RPMI8226 (cell line): ENCODE measurements at places on chromosomes 7 and 10.

- peak; percentile 94 for DNase-seq
Observed at GRCh38 chr7:155741805-155742204, 70.5 kb downstream of the SHH start.

DNA sequence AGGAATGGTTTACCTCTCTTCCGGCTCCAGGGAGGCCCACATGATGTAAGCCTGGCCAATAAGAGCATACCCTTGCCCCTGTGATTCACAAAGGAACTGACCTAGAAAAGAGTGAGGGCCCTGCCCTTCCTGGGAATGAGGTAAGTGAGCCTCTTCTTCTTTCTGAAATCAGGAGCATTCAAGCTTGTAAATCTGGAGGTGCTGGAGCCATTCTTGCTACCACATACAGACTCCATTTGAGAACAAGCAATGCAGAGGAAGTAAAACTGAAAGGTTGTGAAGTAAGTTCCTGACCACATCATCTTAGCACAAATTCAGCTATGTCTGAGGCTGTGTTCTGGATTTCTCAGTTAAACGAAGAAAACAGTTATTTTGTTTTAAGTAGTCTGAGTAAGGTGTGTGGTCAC lies 132.2 kb downstream of the CD36 start:
- DNase-seq = peak; percentile 11

- no peak for DNase-seq
Observed at GRCh38 chr7:55128693-55129394, 110.0 kb downstream of the EGFR start.

- DNase-seq = no peak
Observed at GRCh38 chr7:117951285-117951684, 78.0 kb upstream of the CTTNBP2 start.

DNA sequence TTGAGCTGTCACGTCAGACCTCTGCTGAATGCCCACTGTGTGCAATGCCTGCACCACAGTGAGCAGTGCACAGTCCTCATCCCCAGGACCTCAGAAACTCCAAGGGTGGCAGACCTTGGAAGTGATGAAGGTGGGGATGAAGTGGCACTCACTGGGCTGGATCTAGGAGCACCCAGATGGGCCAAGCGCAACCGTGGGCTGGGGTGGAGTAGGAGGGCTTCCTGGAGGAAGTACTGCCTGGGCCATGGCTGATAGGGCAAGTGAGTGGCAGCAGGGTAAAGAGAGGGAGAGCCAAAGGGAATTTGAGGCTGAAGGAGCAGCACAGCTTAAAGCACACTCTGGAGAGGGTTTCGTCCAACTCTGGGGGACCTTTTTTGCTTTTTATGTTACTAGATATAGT lies 52.3 kb downstream of the RBM20 start:
- no peak for DNase-seq

DNA sequence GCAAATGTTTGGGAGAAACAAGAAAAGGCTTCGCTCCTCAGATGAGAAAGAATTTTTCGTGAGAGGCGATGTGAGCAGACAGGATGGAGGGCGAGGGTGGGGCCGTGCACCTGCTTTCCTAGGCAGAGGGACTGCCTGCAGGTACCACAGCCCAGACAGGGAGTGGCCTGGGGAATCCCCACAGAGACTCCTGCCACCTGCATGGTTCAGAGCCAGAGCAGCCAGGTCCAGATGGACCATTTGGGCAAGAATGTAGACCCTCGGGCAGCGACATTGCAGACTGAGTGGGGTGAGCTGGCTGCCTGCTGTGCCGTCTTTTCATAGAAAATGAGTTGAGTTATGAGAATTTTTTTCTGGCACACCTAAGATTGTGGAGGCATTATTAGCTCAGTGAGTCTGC lies 216.8 kb downstream of the SNX10 start:
- peak; percentile 14 for DNase-seq

- no peak for DNase-seq
Observed at GRCh38 chr7:136865777-136866176, 2.7 kb upstream of the CHRM2 start.

DNA sequence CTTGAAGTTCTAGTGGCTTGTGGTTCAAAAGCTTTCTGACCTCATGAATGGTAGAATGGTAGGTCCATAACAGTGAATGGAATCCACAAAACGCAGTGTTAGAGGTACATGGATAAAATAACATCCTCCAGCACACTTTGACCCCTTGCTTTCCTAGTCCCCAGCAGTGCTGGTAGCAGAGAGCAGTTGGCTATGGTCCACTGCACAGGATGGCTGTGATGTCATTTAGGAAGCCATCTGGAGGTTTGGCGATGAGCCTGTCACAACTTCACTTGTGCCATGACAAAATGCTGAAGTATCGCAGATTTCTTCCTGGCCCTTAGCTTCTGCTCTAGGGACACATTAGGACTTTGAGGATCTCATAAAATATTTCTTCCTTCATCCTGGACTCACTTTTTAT lies 300.0 kb upstream of the FZD8 start:
- no peak for DNase-seq

DNA sequence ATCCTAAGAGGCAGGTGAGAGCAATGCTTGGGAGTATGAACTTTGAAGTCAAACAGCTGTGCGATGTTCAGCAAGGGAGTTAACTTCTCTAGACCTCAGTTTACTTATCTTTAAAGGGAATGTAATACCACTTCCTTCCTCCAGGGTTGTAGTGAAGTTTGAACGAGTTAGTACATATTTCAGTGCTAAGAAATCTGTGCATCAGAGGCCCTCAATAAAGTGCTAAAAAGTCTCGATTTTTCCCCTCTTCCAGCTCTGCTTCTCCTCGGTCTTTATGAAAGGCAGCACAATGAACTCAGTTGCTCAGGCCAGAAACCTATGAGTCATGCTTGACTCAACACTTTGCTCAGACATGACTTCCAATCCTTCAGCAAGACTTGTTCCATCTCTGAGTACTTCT lies 418.9 kb downstream of the MDFIC start:
- DNase-seq = no peak

DNA sequence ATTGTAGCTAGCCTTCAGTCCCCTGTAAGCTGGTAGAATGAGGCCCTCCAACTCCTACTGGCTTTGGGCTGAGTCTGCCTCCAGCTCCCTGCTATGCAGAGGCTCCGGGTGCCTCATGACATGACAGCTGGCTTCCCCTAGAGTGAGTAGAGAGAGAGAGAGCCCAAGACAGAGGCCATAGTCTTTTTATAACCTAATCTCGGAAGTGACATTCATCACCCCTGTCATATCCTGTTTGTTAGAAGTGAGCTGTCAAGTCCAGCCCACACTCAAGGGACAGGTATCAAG lies 53.9 kb upstream of the CTBP2 start:
- no peak for DNase-seq

DNA sequence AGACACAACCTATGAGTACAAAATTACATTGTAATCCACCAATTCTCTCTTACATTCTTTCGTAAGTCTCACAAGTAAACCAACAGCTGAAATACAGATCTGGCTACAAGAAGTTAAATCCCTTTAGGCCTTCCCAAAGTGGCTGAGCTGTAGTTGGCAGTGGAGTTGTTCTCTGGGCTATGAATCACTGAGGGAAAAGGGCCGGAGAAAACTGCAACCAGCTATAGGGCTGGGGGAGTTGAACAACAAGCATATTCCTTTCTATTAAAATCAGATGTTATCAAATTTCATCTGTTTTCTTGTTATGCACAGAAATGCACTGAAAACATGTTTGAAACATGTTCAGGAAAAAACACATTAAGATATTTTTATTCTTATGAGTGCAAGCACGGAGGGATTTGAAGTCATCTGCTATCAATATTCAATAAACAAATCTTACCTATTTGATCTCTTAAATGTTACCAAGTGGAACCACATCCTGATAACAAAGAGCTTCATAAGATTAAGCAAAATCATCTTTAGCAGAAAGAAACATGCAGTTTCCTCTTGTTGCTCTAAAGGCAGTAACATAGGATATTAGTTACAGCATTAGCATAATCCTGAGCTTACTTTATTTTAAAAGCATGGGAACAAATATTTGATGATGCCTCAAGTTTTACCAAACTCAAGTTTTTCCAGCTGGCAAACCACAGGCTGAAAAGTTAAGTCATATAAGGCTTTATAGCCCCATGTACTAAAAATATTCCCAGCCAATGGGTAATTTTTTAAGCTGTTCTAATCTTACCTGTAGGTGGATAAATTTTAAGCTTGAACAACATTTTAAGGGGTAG lies 212.7 kb downstream of the TAX1BP1 start:
- no peak for DNase-seq

DNA sequence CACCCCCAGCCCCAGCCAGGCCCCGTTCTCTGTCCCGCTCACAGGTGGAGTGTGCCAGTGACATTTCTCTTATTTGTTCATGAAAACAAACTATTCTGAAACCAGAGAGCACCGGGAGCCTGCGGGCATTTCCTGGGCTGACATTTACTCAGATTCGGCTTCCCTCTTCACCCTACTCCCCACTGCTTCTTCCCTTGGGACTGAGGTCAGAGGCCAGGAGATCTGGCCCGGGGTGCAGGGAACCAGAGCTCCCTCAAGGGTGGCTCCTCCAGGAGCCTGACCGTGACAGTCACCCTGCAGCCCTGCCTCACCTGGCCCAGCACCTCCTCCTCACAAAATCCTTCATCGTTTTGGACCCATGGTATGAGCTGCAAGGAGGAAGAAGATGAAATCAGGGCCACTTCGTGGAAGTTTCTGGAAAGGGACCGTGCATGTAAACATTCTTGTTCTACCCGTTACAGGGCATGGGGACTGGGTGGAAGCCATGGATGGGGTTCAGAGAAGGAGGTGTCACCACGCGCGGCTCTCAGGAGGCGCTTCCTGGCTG lies 12.2 kb downstream of the BHLHA15 start:
- no peak for DNase-seq

- DNase-seq = peak; percentile 84
Observed at GRCh38 chr10:69835875-69836730, 34.4 kb downstream of the COL13A1 start.

- DNase-seq = no peak
Observed at GRCh38 chr7:46725838-46726237, 804.8 kb upstream of the IGFBP3 start.

DNA sequence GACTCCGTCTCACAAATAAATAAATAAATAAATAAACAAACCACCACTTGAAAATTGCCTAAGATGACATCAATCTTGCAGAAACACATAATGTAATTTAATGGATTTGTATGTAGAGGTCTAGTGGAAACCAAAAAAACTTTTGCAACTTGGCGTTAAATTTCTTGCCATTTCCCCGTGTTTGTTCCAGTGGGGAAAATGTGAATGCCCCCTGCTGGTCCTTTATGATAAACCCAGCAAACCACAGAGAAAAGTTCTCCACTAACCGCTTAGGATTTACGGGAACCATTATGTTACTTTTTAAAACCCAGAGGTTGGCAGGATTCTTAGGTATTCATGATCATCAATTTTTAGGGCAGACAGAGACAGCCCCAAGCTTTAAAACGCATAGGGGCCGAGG lies 32.5 kb downstream of the LAMB4 start:
- DNase-seq = peak; percentile 44

GRCh38 chr10:89535171-89536012 lies at the start of gene SLC16A12:
TSS of gene SLC16A12 (minus strand) at chr10:89535594. CDS start at chr10:89462578, 73,016 bp downstream.
- no peak for DNase-seq

- DNase-seq = peak; percentile 61
Observed at GRCh38 chr7:43439631-43440401, 143.1 kb upstream of the STK17A start.

DNA sequence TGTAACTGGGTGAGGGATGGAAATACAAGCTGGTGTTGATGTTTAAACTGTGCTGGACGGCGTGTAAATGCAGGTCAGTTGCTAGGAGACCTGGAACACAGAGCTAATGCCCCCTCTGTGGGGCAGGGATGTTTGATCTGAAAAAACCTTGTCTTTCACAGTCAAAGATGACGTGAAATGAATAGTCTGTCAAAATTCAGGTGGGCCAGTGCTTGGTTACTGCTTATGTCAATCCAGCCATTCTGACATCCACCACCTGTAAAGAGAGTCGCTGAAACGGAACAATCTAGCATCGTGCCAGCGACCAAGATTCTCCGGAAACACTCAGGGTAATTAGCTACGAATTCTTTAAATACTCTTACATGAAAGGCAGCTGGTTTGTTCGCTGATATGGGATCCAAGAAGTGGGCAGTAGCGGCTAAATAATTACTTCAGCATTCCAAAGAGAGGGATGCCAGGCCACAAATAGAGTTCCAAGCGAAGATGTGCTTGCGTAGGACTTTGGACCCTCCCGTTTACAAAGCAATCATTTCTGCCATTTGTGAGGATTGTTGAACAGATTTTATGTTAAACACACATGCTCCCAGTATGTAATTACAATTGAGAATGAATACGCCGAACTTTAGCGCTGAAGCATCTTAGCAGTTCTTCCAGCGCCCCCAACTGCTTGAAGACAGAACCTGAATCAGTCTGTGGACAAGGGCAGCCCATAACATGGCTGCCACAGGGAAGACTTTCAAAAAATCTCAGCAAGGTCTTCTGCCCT lies 7.3 kb upstream of the ASB4 start:
- DNase-seq = peak; percentile 67

- DNase-seq = no peak
Observed at GRCh38 chr7:98616381-98617050, 569 bp upstream of the NPTX2 start.

DNA sequence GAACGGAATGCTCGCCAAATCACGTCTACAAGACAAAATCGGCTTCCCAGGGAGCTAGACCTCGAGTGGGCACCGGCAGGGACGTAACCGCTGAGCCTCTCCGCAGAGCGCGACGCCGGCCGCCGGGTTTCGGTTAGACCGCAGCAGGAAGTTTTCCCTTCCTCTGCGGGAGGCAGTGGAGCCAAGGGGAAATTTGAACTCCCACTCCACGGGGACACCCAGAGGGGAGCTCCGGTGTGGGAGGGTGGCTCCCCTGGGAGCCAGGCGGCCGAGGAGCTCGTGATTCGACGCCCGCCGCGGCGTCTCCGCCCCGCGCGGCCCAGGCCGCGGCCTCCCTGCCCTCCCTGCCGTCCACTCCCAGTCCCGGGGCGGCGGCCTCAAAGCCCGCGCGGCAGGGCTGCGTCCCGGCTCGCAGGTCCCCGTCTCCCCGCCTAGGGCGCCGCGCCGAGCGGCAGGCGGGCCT lies 426 bp downstream of the SYPL1 start:
- DNase-seq = no peak

- no peak for DNase-seq
Observed at GRCh38 chr7:88317422-88317821, 10.7 kb upstream of the STEAP4 start.

GRCh38 chr7:136555933-136556332 lies 312.5 kb upstream of the CHRM2 start:
- DNase-seq = no peak

DNA sequence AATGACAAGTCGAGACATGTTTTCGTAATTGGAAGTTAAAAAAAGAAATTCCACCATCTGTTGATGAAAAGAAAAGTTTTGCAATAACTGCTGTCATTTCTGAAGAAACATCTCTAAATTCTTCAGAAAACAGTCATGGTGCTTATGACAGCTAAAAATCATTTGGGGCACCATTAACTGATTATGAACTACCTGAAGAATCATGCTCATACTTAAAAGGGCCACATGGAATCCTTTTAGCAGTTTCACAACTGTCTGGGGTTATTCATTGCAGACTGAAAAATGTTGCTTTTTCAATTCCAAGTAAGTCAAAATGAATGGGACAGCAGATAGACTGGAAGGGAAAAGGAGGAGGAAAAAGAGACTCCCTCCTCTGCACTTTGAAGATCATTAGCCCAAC lies 134.2 kb downstream of the CHN2 start:
- DNase-seq = no peak

GRCh38 chr7:135753616-135754413 lies 5.2 kb upstream of the FAM180A start:
- no peak for DNase-seq

GRCh38 chr7:36474283-36475010 lies 84.8 kb downstream of the ANLN start:
- DNase-seq = no peak
